Testis (tissue), 5 donors: ENCODE measurements at places on chromosomes 2 and 18. TPM values are rescaled to one million over a fixed set of nuclear protein-coding genes. Genes with fewer than 3 reads are reported as not detected.

GRCh38 chr2:196433116-196433515 is 206.4 kb upstream of the CCDC150 start:
- no peak overlapping the region for H3K27ac ChIP-seq
- no peak for DNase-seq
- H3K27me3 ChIP-seq: no peaks in the 10 kb centered on the region
- no peaks in the 10 kb centered on the region for H3K4me1 ChIP-seq

LYG1 gene
- 3.3 TPM for total RNA-seq

EMILIN1 gene
- total RNA-seq: 29.2 TPM

- H3K4me1 ChIP-seq: peaks cover 53% of the 10 kb centered on the region
- no peak for DNase-seq
- no peaks in the 10 kb centered on the region for H3K27me3 ChIP-seq
- H3K36me3 ChIP-seq: no peaks in the 10 kb centered on the region
- no peak overlapping the region for H3K4me3 ChIP-seq
These were observed 81.5 kb downstream of the STPG4 start for GRCh38 chr2:47073641-47074040.

- H3K4me1 ChIP-seq: no peaks in the 10 kb centered on the region
- H3K27me3 ChIP-seq: no peaks in the 10 kb centered on the region
- peak; percentile 9 for DNase-seq
- H3K4me3 ChIP-seq: no peak overlapping the region
- H3K36me3 ChIP-seq: no peaks in the 10 kb centered on the region
These were observed 89.1 kb downstream of the NDUFA10 start for GRCh38 chr2:239935789-239936758.

DNA sequence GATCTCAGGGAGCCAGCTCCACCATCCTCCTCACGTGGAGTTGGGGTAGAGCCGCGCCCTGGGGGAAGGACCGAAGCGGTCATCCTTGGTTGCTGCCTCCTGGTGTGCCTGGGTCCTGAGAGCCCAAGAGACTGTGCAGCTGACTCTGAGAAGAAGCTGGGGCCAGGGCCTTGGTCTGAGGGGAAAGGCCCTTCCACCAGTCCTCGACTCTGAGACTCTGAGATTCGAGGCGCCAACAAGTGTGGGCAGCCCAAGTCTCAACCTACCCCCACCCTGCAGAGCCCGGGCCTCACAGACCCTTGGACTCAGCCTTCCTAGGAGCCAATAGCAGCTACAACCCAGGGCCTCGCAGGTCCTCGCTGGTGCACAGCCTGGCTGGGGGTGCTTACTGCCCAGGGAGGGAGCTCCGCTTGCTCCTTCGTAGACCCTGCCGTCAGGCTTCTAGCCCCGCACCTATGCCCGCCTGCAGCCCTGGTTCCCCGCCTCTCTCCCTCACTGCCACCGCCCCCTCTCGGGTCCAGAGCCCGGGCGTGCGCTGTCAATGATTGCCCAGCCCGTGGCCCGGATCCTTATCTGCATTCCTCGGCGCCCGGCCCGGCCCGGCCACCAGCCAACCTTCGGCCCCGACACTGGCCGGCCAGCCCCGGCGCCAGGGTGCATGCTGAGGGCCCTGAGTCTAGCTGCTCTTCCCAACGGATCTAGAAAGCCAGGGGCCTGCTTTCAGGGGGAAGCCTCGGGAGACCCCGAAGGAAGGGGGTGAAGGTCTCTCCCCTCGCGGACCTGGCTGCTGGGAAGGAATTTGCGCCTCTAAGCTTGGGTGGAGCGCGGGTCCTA is 2.0 kb downstream of the IHH start:
- H3K36me3 ChIP-seq: no peaks in the 10 kb centered on the region
- H3K4me3 ChIP-seq: no peak overlapping the region
- peak; percentile 59 for DNase-seq
- H3K27ac ChIP-seq: no peak overlapping the region
- H3K4me1 ChIP-seq: peaks cover 20% of the 10 kb centered on the region
- H3K27me3 ChIP-seq: no peaks in the 10 kb centered on the region
